ENCODE measurements at places on chromosomes 1 and 21. TPM values are rescaled to one million over a fixed set of nuclear protein-coding genes. Genes with fewer than 3 reads are reported as not detected.

DIO1 gene
- total RNA-seq, result not detected

ABL2 gene
- total RNA-seq, result 25.2 TPM

KRTAP7-1 gene
- total RNA-seq, result not detected

CYP4A22 gene
- total RNA-seq, result not detected

KLHDC9 gene
- 2.3 TPM for total RNA-seq

LAMTOR2 gene
- total RNA-seq, result 156 TPM

SPRR2G gene
- total RNA-seq, result not detected

CHIA gene
- not detected for total RNA-seq

YTHDF2 gene
- 53.4 TPM for total RNA-seq

ATP1A4 gene
- total RNA-seq, result not detected

WNT9A gene
- total RNA-seq, result 6.9 TPM

IGSF5 gene
- total RNA-seq, result not detected

PSMA5 gene
- 116 TPM for total RNA-seq

BSND gene
- total RNA-seq, result not detected

EPHA2 gene
- 104 TPM for total RNA-seq

OR2T35 gene
- total RNA-seq, result not detected

RIMKLA gene
- total RNA-seq, result 0.70 TPM

FMO3 gene
- total RNA-seq, result not detected

SELP gene
- total RNA-seq, result not detected

PTAFR gene
- total RNA-seq, result 0.29 TPM

CYYR1 gene
- not detected for total RNA-seq

ZNF593OS gene
- total RNA-seq, result 0.26 TPM

AGO4 gene
- total RNA-seq, result 4.2 TPM

LMX1A gene
- total RNA-seq, result not detected

PPP1R8 gene
- total RNA-seq, result 44.4 TPM

SPATA45 gene
- total RNA-seq, result not detected

AGMAT gene
- total RNA-seq, result 6.1 TPM

ITLN2 gene
- not detected for total RNA-seq

MAN1C1 gene
- 0.25 TPM for total RNA-seq

CLCNKB gene
- not detected for total RNA-seq

OR14K1 gene
- total RNA-seq, result not detected

NOTCH2 gene
- total RNA-seq, result 18.6 TPM

ZSCAN20 gene
- 1.5 TPM for total RNA-seq

GPR157 gene
- total RNA-seq, result 5.3 TPM

FCER1G gene
- total RNA-seq, result not detected

HAO2 gene
- total RNA-seq, result not detected

OR2M3 gene
- not detected for total RNA-seq

NR1I3 gene
- not detected for total RNA-seq

KRTAP19-2 gene
- total RNA-seq, result not detected

FAM131C gene
- total RNA-seq, result 16.5 TPM

LCE6A gene
- total RNA-seq, result not detected

MAP3K7CL gene
- 2.0 TPM for total RNA-seq

RBM11 gene
- not detected for total RNA-seq

OR10J1 gene
- not detected for total RNA-seq

GREM2 gene
- total RNA-seq, result 0.34 TPM

RAP1GAP gene
- total RNA-seq, result 14.4 TPM

XCL1 gene
- total RNA-seq, result not detected

LCE1E gene
- not detected for total RNA-seq

PPP1R12B gene
- 2.4 TPM for total RNA-seq

AVPR1B gene
- total RNA-seq, result not detected

FAM151A gene
- total RNA-seq, result not detected

TMPRSS3 gene
- total RNA-seq, result 0.09 TPM

Measured in A549 treated with CpdA at 1 μM for 4 hours (cell line).